ENCODE measurements at places on chromosomes 5 and 9.

- no peak for DNase-seq
These were observed 25.0 kb upstream of the IL17B start for GRCh38 chr5:149403923-149404745.

DNA sequence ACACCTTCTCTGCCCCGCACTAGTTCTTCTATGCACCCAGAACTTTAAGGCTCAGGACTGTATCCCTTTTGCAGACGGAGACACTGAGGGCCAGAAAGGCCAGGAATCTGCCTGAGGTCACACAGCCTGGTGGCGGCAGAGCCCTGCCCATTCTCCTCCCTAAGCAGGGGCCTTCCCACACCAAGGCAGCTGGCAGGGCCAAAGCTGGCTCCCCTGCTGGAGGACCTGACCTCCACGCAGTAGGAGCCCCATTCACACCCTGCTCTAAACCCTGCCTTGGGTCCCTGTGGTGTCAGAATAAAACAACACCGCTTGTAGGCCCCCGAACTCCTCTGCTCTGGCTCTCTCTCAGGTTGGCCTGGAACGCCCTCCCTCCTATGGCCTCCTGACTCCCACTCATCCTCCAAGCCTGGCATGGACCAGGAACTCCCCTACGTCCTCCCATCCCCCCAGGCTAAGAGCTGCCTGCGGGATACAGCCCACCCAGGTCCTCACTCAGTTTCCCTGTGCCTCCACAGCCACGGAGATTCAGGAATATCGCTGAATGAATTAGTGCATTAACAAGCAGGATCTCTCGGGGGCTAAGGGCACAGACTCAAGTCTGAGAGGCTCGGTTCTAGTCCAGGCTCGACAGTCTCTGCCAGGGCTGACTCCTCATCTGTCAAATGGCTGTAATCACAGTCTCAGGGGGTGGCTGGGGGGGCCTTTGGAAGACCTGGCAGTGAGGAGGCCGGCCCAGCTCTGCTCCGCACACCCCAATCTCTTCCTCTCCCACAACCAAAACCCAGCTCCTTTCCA lies 2.8 kb downstream of the ST6GALNAC6 start:
- DNase-seq: no peak

GRCh38 chr9:77215874-77216273 lies 38.5 kb downstream of the VPS13A start:
- no peak for DNase-seq

GRCh38 chr9:127530206-127530941 lies 79.1 kb downstream of the LRSAM1 start:
- no peak for DNase-seq

DNA sequence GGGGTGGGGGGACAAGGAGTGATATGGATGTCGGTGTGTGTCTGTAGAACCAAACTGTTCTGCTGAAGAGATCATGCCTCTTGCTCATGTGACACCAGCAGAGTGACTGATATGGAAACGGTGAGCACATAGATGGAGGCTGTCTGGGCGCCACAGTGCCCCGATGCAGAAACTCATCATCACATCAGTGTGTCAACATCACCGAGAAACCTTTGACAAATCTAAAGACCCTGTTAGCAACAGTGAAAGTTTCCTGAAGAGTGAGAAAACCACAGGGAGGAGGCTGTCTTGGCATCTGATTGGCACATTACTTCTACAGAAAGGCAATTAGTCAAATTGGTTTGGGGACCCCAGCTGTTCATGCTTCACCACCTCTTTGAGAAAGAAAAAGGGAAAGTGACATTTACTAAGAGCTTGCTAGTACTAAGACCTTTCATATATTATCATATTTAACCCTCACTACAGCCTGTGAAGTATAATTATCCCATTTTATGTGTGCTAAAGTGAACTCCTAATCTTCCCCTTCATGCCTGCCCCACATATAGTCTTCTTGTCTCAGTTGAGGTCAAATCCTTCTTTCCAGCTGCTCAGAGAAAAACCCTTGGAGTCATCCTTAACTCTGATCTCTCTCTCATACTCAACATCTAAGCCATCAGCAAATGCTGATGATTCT lies 25.6 kb downstream of the CSF2 start:
- DNase-seq: peak; percentile 88

DNA sequence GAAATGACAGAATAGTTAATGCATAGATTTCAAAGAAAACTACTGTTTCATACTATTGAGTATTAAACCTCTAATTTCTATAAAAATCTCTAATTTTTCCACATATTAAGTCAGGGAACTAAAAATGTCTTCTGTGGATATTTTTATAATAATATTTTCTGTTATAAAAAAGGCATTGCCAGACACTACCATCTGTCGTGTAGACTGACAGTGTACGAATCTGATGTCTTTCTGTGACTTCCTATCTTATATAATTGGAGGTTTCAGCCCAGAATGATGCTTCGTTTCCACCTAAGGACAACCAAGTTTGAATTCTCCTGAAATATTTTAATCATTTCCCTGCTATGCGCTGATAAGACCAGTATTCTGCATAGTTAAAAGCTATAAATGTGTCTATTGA lies 456.6 kb upstream of the ARRDC3 start:
- no peak for DNase-seq

DNA sequence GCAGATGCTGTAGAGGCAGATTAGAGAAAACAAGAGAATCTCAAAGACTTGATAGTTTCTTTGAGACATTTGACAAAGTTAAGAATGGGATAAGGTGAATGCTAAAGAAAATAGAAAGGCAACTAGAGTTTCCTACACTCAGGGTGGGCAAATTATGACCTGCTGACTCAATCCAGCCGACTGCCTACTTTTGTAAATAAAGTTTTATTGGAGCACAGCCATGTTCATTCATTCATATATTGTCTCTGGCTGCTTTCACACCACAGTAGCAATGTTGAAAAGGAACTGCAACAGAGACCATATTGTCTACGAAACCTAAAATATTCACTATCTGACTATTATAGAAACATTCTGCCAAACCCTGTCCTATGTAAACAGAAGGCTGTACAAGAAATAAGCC lies 37.6 kb upstream of the TARS1 start:
- no peak for DNase-seq
